ENCODE measurements at places on chromosomes 7 and 10.

GRCh38 chr10:25049966-25050365 is 33.6 kb downstream of the THNSL1 start:
- DNase-seq, result no peak

GRCh38 chr10:30330497-30331168 is 18.4 kb downstream of the MTPAP start:
- DNase-seq, result no peak

GRCh38 chr10:92689663-92690210 is at the start of gene HHEX:
TSS of gene HHEX (plus strand) at chr10:92689955. CDS start at chr10:92689987, 32 bp downstream.
- DNase-seq, result no peak

DNA sequence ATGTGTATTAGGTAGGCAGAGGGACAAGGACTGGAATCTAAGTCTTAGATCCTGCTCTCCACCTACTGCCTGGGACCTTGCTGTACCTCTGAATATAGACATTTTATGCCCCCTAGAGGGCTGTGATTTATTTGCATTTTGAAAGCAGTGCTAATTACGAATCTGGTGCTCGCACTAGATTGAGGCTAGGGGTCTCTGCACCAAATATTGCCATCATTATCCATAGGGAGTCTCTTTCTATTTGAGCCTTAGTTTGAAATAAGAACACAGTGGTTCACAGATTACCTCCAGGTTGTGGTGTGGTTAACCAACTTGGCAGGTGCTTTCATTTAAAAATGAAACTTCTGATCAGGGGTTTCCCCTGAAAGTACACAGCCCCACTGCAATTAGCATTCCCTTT is 41.8 kb downstream of the CNNM1 start:
- no peak for DNase-seq

- no peak for DNase-seq
Measured at GRCh38 chr7:149281508-149282330, 19.7 kb downstream of the ZNF783 start.

DNA sequence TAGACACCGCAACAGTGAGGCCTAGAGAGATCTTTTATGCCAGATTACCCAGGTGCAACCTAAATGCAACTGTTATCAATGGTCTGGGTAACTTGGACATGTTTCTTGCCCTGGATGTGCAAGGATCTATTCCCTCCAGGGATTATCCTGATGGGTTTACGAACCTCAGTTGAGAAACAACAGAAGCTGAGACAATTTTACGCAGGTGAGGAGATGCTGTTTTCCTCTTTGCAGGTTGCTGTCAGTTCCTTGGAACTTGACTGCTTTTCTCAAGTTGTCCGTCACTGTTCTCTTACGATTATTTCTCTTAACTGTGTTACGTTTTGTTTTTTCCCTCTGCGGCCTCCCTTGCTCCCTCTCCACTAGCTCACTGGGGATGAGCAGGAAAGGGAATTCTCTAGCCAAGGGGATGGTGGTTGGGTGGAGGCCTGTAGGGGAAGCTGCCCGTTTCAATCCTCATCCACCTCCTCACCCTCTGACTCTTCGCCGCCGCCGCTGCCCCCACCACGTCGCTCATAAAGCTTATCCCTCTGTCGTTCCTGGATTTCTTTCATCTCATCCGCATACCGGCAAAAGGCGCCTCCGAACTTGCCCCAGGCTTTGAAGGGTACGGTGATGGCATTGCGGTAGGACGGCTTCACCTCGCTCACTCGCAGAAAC is 1.2 kb downstream of the PURB start:
- DNase-seq, result no peak

- no peak for DNase-seq
Measured at GRCh38 chr7:142749218-142749993, at the start of gene PRSS1. TSS of gene PRSS1 (plus strand) at chr7:142749472. CDS start at chr7:142749485, 13 bp downstream.

DNA sequence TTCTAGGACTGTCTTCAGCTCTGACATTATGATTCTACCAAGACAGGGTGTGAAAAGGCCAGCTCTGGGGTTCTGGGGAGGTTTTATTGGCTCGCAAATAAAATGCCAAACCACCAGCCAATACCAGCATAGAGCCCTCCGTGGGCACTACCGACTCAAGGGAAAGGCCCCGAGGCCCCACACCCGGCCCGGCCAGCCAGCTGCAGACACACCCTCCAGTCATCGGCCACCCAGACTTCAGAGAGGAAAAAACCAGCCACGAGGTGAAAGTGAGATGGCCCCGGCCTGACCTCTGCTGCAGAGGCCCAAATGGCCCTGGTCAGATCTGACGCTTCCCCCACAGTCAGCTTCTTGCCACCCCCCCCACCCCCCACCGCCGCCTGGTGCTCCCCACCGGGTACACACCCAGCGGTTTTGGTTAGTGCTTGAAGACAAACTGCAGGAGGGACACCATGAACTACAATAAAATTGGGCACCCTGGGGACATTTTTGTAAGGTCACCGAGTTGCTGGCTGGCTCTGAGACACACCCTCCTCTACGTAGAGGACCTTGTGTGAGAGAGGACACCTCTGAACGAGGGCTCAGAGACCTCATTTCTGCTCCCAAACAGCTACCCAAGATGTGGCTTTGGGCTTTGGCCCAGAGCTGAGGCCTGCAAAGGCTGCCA is 79.9 kb downstream of the PRKAG2 start:
- no peak for DNase-seq

GRCh38 chr10:5447611-5448071 is 35.3 kb downstream of the NET1 start:
- no peak for DNase-seq

DNA sequence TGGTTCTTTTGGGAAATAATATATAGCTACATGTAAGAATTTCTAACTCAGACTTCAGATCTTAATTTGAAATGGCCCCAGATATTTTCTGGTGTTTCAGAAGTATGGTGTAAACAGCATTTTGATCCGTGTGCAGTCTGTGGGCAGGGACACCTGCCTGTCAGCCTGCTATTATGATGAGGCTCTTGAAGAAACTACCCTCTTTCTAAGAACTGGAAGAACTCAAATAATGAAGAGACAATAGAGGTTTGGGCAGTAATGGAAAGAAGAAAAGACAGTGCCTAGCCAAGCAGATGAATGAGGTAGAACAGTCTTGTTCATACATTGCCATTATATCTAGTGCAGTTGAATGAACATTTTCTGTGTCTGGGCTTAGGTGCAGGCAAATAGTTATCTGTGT is 256.6 kb downstream of the ARHGAP21 start:
- DNase-seq, result no peak

DNA sequence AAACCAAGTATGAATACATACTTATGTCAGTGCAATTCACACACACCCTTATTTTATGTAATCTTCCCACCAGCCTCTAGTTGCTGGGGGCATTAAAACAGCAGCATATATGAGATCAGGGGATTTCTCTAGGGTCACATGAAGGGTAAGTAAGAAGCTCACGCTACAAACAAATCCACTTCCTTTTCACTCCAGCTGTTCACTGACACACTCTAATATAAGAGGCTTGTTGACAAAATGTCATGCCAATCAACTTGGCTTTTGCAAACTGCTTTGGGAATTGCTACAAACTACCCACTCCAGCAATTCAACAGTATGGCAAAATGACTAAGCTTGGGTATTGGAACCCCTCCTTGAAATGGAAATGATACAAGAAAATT is 10.3 kb downstream of the FAM3C start:
- no peak for DNase-seq

GRCh38 chr7:36623247-36623646 is 101.0 kb downstream of the AOAH start:
- DNase-seq, result no peak

DNA sequence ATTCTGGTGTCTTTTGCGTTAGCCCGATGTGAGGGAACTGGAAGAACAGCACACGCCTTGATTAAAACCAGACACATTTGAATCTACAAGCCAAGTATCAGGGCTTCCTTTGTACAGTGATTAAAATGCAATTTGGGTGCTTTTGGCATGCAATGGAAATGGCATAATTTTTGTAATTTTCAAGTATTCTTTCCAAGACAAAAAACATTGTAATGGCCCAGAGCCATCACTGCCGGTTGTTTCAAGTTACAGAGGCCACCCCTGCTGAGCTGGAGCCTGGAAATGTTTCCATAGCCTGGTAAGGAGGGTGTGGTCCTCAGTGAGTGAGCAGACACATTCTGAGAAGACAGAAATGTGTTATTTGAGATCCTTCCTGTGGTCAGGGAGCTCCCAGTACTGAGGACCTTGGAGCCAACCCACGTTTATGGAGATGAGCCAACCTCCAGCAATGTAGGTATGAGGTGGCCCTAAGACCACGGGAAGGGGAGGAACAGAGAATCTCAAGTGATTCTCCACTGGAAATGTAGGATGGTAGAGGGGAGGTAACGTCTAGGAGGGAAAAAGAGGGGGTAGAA is 20.9 kb downstream of the TEX36 start:
- DNase-seq, result no peak

DNA sequence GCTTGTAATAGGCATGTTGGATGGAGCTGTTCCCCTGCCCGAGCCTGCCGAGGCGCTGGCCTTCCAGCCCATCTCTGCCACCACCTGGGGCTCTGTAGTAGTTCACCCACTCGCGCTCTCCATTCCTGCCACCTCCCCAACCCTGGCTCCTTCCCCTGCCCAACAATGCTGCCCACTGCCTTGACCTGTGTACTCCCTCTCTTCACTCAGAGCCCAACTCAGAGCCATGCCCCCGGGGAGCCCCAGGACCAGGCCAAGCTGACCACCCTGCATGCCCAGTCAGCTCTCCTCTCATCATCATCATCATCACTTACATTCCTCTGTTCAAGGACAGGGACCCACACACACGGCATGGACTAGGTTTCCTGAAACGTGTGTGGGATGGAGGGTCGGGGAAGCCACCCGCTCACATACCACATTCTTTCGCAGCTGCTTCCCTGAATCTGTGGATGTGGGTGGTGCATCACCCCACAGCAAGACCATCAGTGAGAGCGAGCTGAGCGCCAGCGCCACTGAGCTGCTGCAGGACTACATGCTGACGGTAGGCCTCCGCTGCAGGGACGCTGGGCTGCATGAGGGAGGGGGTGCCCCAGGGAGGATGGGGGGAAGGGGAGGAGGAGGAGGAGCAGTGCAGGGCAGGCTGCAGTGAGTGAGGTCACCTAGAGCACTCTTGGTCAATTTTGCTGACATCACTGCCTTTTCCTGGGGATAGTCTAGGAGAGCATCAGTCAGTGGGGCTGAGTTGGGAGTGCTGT is 15.6 kb downstream of the NACAD start:
- no peak for DNase-seq

DNA sequence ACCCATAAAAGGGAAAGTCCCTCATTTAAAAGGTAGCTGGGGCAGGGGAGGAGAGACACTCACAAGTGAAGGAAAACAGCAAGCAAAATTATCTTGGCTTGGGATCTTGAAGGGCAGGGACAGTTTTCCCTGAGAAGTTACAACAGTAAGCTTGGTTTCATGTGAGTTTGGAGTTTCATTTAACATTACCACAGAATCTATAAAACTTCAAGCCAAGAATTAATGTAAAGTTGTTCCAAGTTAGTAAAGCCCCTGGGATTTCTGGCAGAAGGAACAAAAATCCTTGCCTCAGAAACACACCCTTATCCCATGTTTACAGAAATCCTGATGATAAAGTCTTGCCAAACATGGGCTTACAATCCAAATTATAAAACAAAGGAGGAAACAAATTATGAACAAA is 19.2 kb downstream of the CRPPA start:
- no peak for DNase-seq

GRCh38 chr7:28405662-28406061 is 6.7 kb upstream of the CREB5 start:
- no peak for DNase-seq

GRCh38 chr10:110395350-110396283 is 90.9 kb upstream of the SMNDC1 start:
- no peak for DNase-seq

- no peak for DNase-seq
Measured at GRCh38 chr10:35606430-35606829, 1.3 kb downstream of the GJD4 start.

DNA sequence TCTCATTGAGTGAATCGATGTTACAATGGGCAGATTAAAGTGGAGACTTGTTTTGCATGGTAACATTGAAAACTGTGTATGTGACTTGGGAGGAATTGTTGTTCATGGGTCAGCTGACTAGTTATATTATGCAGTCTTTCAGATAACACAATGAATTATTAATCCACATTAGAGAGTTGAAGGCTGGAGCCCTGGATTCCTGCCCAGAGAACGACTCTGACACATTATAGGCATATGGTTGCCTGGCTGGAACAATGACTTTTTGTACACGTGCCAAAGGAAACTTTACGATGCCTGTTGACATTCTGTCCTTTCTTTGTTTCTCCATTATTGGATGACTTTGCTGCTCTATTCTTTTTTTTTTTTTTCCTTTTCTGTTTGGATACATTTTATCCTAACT is 52.3 kb upstream of the TMEM229A start:
- no peak for DNase-seq

GRCh38 chr7:129828989-129829736 is 123.6 kb downstream of the UBE2H start:
- peak; percentile 65 for DNase-seq
